Stimulated activated CD8-positive, alpha-beta memory T cell treated with anti-CD3 and anti-CD28 coated beads, Interleukin-15, amount 100 ng/mL, for 4 hours (primary cell): ENCODE measurements at places on chromosomes 16 and 17.
A peak's percentile ranks its signal among the peaks of the same experiment; 100 is the strongest.

- DNase-seq, result no peak
Observed at GRCh38 chr17:3978421-3979289, 14.4 kb upstream of the ATP2A3 start.

GRCh38 chr16:88957887-88958577 is 19.0 kb downstream of the CBFA2T3 start:
- no peak for DNase-seq

- peak; percentile 37 for DNase-seq
Observed at GRCh38 chr17:16419074-16419928, 3.9 kb downstream of the TRPV2 start.

GRCh38 chr16:10943064-10943353 is 741 bp upstream of the DEXI start:
- no peak for DNase-seq

GRCh38 chr16:70660672-70661350 is 14.5 kb downstream of the IL34 start:
- DNase-seq, result no peak

- no peak for DNase-seq
Observed at GRCh38 chr17:73103641-73104335, 11.3 kb upstream of the SLC39A11 start.

GRCh38 chr16:85565340-85565739 is 47.8 kb upstream of the GSE1 start:
- no peak for DNase-seq
